ENCODE measurements at places on chromosomes 1 and 21.

DNA sequence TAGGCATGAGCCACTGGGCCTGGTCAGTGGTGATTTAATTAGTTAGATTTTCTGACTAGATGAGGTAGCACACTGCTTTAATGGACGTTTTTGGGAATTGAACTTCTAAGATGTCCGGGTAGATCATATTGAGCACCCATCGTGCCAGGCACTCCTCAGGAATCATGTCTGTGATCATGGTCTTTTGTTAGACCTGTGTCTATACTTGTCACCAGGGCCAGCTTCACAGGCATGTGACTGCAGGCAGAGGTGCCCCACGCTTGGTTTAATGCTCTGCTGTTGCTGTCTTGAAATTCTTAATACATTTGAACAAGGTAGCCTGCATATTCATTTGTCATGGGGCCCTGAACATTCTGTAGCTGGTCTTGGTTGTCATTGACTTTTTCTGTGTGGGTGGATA lies 19.6 kb downstream of the UBE4B start:
- DNase-seq, result no peak

- DNase-seq, result no peak
Measured at GRCh38 chr1:201427963-201428362, 6.4 kb upstream of the TNNI1 start.

DNA sequence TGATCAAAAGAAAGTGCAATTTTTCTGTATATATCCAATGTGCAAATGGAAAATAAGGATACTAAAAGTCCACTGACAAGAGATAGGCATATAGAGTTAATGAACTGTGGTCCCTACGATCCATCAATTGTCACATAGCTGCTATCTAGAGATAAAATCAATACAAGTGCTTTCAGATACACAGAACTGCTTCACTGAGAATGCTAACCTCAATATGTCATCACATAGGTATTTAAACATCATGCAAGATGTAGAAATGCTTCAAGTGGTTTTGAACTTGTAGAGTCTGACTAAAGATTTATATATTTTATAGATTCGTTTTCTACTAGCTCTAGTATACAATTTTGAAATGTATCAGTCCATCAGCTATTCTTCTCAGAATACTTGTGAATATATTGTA lies 1604.7 kb downstream of the PLA2G4A start:
- DNase-seq, result no peak

DNA sequence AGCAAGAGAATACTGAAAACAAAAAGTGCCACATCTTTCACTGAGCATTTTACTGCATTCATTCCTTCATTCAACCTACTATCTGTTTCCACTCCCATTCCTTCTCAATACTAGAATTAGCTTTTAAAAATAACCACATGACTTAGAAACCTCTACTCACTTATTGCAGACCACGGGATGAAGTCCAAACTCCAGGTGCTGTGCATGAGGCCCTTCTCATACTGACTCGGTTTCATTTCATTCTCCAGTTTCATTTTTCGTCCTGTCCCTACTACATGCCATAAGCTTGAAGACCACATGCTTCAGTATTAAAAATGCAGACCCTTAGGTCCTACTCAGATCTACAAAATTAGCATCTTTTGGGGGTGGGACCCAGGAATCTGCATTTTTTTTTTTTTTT lies 2.3 kb upstream of the BACH1 start:
- no peak for DNase-seq

GRCh38 chr1:147609358-147609757 lies 61.0 kb downstream of the ACP6 start:
- DNase-seq, result no peak

DNA sequence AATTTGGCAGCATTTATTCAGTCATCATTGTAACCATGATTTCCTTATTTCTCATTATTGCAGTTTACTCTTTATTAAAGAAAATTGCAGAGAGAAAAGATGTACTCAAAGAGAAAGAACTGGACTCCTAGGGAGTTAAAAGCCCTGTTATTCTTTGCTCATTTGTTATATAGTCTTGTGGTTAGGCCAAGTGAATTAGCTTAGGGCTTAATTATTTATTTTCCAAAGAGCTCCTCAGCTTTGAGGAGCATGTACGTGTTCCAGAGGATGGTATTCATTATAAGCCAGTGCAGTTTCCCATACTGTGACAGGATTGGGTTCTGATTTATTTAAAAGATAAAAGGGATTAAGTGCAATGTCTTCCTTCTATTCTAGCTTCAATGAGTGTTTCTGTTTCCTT lies 86.4 kb downstream of the GPR161 start:
- no peak for DNase-seq

- no peak for DNase-seq
Measured at GRCh38 chr1:11365744-11366387, 92.9 kb downstream of the UBIAD1 start.

DNA sequence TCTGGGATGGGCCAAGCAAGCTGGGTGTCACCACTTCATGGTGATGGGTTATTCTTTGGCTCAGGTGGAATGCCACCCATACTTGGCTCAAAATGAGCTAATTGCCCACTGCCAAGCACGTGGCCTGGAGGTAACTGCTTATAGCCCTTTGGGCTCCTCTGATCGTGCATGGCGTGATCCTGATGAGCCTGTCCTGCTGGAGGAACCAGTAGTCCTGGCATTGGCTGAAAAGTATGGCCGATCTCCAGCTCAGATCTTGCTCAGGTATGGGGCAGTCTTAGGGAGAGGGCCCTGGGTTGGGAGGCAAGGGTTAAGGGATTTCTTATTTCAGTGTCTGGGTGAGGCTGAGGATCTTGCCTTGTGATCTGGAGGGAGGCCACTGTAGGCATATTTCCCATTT lies 15.4 kb upstream of the NASP start:
- DNase-seq, result no peak

DNA sequence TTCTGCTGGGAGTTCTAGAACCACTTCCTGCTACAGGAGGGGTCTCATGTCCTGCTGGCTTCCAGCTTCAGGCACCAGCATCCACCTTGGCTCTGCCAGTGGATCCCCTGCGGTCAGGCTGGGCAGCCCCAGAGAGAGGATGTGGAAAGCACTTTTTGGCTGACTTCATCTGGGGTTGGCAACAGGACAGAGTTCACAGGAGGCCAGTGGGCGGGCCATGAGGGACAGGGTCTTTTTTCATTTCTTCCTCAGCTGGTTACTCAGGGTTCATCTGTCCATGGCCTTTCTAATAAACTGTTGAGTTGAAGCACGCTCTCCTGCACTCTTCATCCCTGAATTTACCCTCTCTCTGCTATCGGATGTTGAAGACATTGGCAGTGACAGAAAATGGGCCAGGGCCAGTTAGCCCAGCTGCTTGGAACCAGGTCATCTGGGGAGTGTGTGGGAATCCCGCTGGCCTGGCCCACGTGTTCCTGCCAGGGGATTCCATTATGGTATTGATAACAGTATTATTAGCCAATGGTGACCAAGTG lies 45.2 kb downstream of the RPS6KA1 start:
- DNase-seq, result no peak

DNA sequence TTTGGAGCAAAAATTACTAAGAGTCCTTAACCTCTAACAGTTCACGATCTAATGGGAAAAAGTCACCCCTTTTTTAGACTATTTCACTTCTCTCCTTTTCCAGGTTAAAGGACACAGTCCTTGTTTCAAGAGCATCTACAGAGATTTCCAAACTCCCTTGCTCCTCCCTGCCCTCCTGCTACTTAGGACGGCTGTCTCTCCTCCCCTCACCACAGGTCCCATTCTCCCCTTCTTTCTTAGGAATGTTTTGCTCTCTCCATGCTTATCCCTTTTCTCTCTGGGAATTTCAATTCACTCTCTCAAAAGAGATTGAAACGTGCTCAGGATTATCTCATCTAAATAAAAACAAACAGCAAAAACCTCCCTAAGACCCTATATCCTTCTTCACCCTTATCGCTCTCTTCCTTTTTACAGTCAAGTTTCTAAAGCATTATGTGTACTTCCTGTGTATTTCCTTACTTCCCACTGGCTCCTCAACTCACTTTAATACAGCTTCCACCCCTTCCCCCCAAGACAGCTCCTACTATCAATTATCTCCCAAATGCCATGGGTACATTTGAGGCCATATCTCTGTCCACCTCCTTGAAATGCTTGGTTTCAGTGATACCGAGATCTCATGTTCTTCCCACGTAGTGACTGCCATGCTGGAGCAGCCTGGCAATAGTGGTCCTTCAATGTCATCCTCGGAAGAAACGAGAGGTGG lies 43.2 kb upstream of the ZNF281 start:
- DNase-seq, result no peak

DNA sequence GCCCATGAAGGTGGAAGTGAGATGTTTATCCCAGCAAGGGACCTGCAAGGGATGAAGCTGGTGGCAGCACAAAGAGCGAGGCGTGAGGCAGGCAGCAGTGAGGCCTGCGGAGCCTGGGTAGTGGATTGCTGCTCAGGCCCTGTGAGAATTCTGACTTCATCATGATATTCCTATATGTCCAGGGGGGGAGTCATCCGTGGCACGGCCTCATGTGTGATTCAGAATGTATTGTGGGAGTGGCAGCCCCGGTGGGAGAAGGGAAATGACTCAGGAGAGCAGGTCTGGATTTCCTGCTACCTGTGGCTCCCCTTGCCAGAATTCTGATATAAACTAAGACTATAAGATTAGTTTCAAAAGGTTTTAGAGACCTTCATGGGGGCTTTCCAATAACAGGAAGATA lies 240.9 kb downstream of the CAMTA1 start:
- no peak for DNase-seq
